ENCODE measurements at places on chromosomes 5 and 9.

GRCh38 chr5:120456006-120456405, 8.1 kb upstream of the PRR16 start:
- no peak for DNase-seq

DNA sequence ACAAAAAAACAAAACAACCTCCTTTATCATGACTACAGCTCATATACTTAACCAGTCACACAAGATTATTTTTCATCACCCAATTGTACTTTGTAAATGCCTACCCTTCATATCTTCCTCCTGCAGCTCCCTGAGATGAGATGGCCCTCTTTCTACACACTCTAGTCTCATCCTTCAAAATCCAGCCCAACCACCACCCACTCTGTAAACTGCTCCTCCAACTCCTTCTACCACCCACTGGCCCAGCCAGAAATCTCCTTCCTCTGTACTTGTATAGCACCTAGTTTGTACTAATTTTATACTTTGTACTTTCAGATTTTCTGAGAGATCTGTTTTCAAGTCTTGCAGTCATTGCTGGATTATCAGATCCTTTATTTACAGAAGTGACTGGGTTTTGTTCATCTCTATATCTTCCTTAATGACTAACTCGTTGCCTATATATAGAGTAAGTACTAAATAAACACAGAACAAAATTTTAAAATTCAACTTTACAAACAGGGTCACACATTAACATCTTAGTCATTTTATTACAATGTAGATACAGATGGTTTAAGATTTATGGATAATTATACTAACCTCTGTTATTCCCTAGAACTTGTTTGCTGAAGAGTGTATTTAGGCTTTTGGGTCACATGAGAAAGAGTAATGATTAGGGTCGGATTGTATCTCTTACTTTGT, 155.7 kb downstream of the NFIB start:
- DNase-seq = no peak

DNA sequence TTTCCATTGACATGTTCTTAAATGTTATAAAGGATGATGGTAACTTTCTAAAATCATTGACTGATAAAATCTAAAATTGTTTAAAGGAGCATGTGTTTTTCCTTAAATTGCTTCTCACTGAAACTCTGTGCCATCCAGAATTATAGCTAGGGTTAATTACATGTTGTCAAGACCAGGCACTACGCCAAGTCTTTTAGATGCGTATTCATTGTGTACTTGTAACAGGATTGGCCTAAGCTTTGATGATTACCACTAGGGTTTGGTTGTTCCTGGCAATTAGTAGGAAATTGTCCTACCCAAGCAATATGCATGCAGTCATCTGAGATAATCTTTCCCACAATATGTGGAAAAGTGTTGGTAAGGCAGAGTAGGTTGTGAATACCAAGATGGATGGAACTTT, 43.8 kb downstream of the PRKACG start:
- DNase-seq = no peak

GRCh38 chr9:79446523-79447307, 125.0 kb upstream of the TLE4 start:
- DNase-seq = no peak

GRCh38 chr5:124745928-124746915, at the start of gene ZNF608:
TSS of gene ZNF608 (minus strand) at chr5:124746639. CDS start at chr5:124744989, 1,650 bp downstream.
- no peak for DNase-seq

GRCh38 chr5:5437227-5438172, 15.0 kb downstream of the ICE1 start:
- no peak for DNase-seq

DNA sequence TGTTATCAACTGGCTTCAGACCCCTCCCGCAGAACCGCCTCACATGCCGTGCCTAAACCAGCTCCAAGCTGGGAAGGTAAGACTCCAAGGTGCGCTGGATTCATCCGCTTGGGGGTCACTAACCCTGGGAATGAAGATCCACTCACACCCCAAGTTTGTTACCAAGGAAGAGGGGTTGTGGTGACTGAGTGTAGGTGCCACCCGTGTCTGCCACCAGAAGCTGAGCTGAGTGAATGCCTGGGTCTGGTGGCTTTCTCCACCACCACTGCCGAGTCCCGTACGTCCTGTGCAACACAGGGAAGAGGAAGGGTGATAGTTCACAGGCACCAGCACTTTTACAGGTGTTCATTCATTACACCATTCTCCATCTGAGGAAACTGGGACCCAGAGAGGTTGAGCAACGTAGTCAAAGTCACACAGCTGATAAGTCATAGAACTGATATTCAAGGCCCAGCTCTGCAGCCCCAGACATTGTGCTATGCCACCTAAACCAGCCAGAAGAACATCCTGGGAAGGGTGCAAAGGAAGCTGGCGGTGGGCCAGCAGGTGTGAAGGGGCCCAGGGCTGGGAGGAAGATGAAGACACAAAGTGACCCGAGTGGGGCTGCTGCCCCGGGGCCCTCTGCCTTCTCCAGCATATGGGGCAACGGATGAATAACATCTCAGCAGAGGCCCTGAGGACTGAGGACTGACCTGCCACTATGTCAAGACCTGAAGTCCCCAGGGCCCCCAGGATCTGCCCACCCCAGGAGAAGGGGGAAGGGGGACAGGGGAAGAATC, 70.9 kb upstream of the PPP1R26 start:
- no peak for DNase-seq

DNA sequence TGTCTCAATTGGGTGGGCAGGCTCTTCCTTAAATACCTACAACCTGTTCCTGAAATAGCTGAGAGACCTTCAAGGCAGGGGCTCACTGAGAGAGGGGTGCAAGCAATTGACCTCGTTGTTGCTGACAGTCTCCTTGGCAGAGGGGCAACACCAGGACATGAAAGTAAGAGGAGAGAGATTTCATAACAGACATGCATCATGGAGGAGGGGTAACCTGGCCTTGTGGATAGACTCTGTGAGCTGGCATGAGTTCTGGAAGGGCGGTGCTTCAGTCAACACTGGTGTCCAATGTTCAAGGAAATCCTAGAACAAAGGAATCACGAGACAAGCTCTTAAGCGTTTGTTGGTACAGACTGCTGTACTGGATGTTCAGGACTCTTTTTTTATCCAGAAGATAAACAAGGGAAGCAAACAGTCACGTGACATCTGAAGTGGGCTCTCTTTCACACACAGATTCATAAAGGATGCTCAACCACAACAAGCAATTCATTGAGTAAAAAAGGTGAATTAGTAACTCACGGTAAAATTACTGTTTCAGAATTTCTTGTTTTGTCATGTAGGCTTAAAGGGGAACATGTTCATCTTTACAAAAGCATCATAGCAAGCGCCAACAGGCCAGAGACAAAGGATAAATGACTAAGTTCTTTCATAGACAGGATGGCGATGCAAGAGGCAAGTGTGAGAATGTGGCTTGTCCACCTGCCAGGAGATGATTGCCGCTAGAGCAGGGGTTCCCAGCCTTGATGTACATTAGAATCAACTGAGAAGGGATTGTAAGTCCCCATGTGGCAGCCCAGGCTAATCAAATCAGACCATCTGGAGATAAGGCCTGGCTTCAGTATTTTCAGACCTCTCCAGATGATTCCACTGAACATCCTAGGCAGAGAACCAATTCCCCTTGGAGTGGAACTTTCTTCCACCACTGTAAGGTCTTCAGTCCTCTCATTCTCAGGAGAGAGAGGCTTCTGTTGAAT, 20.7 kb downstream of the ANKRA2 start:
- no peak for DNase-seq

- no peak for DNase-seq
These were observed 50.5 kb downstream of the PSD2 start for GRCh38 chr5:139845846-139846681.

DNA sequence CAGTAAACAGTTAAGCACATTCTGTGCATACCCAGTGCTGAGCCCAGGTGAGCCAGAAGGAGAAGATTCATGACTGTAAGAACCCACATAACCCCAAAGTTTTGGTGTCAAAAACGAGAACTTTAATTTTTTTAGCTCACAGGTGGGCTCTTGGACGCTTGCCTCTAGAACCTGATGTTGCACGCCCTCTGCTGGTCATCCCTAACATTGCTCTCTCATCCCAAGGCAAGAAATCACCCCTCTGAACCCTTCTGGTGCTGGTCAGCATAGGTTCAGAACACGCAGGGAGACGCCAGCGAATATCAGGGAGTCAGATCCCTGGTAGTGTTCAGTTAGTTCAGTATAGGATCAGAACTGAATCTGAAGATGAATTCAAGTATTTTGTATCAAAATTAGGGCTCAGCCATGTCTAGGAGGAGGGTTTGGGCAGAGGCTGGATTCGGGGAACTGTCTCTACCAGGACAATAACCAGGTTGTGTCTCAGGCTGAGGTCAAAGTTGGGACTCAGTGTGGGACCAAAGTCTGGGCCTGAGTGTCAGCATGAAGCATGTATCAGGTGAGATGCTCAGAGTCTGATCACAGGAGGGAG, 4.1 kb upstream of the DNAJB5 start:
- peak; percentile 66 for DNase-seq

DNA sequence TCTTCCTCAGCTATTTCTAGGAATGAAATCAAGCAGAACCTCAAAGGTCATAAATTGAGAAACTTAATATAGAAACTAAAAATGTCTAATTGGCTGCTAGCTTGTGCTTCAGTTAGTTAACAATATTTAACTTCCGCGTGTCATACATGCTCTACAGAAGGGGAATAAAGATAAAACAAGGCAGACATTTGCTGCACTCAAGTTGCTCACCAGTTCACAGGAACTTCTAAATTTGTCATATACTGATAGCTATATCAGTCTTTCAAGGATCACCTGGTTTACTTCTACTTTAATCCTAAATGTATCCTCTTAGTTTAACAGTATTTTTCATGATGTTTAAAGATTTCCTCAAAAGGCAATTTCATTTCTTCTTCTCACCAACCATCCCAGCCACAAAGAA, 8.4 kb downstream of the CCNH start:
- DNase-seq = no peak

DNA sequence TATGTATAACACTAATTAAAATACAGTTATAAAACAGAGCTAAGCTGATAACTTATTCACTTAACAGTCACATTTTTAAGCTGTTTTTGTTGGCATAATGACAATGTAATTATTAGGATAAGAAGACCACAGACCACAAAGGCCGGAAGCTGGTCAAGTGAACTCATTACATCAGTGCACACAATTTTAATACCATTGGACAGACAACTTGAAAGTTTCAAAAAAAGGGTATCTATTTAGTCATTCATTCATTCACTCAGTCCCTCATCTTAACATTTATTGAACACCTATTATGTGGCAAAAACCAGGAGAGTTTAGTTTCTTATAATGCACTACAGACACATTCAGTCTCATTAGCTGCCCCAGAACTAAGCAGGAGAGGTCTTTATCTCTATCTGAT, 11.6 kb downstream of the ERP44 start:
- DNase-seq = peak; percentile 42

DNA sequence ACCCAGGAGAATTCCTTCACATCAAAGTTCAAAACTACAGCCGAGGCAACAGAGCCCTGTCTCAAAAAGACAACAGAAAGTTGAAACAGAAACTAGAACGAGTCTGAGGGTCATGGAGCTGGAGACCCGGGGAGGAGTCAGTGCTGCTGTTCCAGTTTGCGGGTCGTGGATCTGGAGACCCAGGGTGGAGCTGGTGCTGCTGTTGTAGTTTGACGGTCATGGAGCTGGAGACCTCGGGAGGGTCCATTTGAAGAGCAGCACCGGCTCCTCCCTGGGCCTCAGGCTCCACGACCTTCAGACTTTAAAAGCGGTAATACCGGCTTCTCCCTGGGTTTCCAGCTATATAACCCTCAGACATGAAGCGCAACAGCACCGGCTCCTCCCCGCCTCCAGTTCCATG, 13.0 kb upstream of the LCN15 start:
- DNase-seq = no peak

DNA sequence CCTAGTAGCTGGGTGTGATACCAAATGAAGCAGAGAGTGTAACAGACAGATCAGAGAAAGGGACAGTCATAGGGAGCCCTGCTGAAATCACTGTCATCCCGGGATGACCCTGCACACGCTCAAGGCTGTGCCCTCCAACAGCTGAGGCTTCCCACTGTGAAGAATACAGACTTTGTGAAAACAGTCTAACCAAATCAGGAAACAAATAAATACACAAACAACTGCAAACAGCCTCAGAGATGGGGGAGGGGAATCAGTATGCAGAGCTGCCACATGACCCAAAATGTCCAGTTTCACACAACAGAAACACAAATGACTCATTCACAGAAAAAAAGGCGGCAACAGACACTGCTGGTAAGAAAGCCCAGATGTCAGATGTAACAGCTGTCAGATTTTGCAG, 101.9 kb downstream of the ADAMTS2 start:
- no peak for DNase-seq

DNA sequence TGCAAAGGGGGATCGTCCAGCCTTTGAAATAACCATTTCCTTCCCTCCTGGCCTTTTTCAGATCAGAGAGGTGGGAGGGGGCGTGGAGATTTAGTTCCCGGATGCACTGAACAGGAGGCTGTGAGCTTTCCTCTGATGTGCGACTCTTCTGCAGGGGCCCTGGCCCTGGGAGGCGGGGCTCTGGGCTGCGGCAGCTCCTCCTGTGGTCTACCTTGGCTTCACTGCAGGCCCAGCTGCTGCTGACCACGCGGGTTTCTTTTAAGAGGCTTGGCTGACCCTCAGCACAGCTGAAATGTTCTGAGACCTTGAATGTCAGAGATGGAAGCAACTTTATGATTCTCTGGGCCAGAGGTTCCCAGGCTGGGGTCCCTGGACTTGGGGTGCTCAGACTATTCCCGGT, 27.0 kb upstream of the COL15A1 start:
- DNase-seq = no peak

GRCh38 chr9:134282138-134282650, 44.1 kb upstream of the RXRA start:
- DNase-seq = no peak

DNA sequence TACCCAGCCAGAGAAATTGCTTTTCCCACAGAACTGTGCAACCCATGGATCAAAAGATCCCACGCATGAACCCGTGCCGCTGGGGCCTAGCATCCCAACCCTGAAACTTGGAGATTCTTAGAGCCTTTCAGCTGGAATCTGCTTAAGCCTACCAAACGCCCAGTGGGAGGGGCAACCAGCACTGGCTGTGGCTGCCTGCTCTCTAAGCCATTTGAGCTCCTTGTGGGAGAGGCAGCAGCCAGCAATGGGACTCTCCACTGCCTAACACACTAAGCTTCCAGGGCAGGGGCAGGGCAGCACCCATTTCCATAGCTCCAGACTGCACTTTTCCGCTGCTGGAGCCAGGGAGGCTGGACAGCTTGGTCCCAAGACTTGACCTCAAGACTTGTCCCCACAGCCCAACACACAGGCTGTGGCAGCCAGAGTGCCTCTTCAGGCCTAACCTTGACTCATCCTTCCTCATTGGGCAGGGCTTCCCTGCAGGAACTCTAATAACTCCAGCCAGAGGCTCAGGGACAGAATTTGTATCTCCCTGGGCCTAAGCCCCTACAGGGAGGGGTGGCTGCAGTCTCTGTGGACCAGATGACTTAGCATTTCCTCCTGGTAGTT, 437.4 kb downstream of the MTRR start:
- DNase-seq = no peak

- DNase-seq = no peak
These were observed 1.4 kb upstream of the NKD2 start for GRCh38 chr5:1007221-1007680.

- no peak for DNase-seq
These were observed 53.8 kb upstream of the FTMT start for GRCh38 chr5:121797681-121798518.

GRCh38 chr5:177225798-177226197, 77.7 kb downstream of the RAB24 start:
- no peak for DNase-seq
